Liver (tissue), 10 donors: ENCODE measurements at places on chromosomes 7 and 10. TPM values are rescaled to one million over a fixed set of nuclear protein-coding genes. Genes with fewer than 3 reads are reported as not detected.

The TECPR1 gene
- 3.3 TPM for polyA plus RNA-seq

GRCh38 chr7:30321882-30322192 lies 37.4 kb downstream of the ZNRF2 start:
- H3K4me3 ChIP-seq, result no peak overlapping the region
- H3K27ac ChIP-seq, result peak overlapping the region; percentile 23
- H3K4me1 ChIP-seq, result peaks cover 4% of the 10 kb centered on the region
- H3K36me3 ChIP-seq, result no peaks in the 10 kb centered on the region

DNA sequence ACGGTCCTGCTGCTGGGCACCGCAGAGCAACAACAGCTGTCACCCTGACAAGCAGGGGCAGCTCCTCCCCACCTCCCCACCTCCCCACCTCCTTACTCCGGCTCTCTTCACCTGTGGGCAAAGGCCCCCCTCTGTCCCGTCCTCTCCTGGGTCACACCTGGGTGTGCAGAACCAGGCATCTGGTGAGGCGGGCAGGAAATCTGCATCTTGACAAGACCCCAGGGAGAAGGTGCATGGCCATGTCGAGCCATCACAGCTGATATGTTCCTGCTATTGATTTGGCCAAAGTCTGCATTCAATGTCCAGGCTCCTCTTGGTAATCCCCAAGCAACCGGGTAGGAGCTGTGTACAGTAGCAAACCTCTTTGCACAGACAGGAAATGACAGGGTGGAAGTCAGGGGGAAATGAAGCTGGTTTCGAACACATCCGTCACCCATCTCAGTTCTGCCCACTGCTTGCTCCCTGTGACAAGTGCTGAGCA lies 554.2 kb downstream of the DNAJB6 start:
- no peaks in the 10 kb centered on the region for H3K27me3 ChIP-seq
- no peak for DNase-seq
- no peak overlapping the region for H3K4me3 ChIP-seq
- no peaks in the 10 kb centered on the region for H3K4me1 ChIP-seq
- H3K27ac ChIP-seq, result no peak overlapping the region
- no peaks in the 10 kb centered on the region for H3K36me3 ChIP-seq

The MMS19 gene
- 19.4 TPM for polyA plus RNA-seq

DNA sequence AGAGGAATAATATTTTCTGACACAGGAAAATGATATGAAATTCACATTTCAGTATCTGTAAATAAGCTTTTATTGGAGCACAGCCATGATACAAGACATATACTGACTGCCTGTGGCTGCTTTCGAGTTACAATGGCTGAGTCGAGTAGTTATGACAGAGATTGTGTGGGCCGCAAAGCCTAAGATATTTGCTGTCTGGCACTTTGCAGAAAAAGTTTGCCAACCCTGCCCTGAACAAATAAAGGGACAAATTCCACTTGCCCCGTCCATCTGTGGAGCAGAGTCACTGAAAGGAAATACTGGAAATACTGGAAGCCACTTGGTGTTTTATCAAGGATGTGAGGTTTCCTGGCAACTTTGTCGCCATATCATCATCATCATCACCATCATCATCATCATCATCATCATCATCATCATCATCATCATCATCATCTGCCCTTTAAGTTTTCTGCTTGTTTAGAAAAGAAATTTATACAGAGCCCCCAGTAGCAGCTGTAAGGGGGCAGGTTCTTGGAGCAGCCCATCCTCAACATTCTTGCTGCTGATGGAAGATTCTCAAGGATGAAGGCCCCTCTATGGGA lies 85.8 kb downstream of the TCF7L2 start:
- no peaks in the 10 kb centered on the region for H3K27me3 ChIP-seq
- peaks cover 6% of the 10 kb centered on the region for H3K36me3 ChIP-seq
- peaks cover 27% of the 10 kb centered on the region for H3K4me1 ChIP-seq
- H3K4me3 ChIP-seq, result no peak overlapping the region

The PGAM2 gene
- 0.56 TPM for polyA plus RNA-seq

DNA sequence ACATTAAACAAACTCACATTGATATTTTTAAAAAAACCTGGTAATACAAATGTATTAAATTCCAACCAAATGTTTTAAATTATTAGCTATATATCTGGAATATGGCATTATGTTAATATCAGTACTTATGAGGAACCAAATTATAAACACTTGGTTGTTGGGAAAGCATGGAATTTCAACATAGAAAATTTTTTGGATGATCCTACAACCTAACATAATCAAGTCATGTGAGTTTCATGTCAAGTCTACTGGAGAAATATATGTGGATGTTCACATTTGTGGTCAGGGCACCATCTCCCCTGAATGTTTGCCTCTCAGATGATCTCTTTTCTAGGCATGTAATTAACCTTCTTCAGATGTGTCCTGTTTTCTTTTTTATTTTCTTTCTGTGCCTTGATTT lies 5.2 kb upstream of the POT1 start:
- no peaks in the 10 kb centered on the region for H3K4me1 ChIP-seq
- no peak overlapping the region for H3K27ac ChIP-seq
- DNase-seq, result no peak
- H3K36me3 ChIP-seq, result no peaks in the 10 kb centered on the region
- no peak overlapping the region for H3K4me3 ChIP-seq
- no peaks in the 10 kb centered on the region for H3K27me3 ChIP-seq

The RAMP3 gene
- 17.0 TPM for polyA plus RNA-seq

The FAM221A gene
- polyA plus RNA-seq, result 6.7 TPM

The HTR7 gene
- not detected for polyA plus RNA-seq

DNA sequence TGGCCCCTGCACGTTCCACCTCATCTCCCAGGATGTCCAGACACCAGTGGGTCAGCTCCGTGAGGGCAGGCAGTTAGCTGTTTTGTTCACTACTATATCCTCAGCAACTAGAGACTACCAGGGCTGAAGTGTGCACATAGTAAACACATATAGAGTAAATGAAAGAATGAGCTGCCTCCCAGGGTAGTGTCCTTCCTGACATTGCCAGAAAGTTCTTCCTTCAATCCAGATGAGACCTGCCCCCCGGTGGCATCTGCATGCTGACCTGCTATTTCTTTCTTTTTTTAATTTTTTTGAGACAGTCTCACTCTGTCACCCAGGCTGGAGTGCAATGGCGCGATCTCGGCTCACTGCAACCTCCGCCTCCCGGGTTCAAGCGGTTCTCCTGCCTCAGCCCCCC lies 14.0 kb upstream of the ARPC1A start:
- H3K4me1 ChIP-seq, result no peaks in the 10 kb centered on the region
- no peak overlapping the region for H3K27ac ChIP-seq
- no peaks in the 10 kb centered on the region for H3K36me3 ChIP-seq
- no peaks in the 10 kb centered on the region for H3K27me3 ChIP-seq
- DNase-seq, result no peak
- H3K4me3 ChIP-seq, result no peak overlapping the region

DNA sequence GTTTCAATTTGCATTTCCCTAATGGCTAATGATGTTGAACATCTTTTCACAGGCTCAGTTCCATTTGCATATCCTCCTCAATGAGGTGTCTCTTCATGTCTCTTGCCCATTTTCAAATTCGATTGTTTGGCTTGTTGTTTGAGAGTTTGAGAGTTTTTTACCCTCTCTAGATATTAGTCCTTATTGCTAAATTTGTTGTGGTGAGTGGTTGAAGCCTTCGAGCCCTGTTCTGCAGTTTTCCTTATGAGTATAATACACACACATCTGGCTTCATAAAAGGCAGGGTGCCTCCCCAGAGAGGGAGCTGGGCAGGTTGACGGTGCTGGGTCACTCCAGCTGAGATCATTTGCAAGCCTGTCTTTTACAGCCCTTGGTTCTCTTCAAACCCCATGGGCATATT lies 65.1 kb downstream of the RGS10 start:
- peaks cover 4% of the 10 kb centered on the region for H3K27me3 ChIP-seq
- DNase-seq, result no peak
- H3K27ac ChIP-seq, result no peak overlapping the region
- H3K36me3 ChIP-seq, result no peaks in the 10 kb centered on the region

The CFAP46 gene
- 0.36 TPM for polyA plus RNA-seq

DNA sequence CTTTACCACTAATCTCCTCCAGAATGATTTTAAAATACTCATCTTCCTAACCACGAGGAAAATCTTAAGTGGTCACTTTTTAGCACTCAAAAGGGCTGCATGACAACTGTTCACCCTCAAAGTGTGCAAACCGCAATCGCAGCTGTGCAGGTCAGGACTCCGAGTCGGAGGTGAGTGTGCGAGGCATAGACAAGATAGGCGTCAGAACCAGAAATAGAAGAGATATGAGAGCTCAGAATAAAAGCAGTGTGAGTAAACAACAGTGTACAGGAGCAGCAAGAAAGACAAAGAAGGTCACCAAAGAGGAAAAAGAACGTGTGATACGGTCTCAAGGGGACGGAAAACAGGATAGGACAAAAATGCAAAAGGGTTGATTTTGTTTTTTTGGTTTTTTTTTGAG lies 17.5 kb upstream of the ENO4 start:
- no peak overlapping the region for H3K27ac ChIP-seq
- no peaks in the 10 kb centered on the region for H3K27me3 ChIP-seq
- H3K4me3 ChIP-seq, result no peak overlapping the region
- no peaks in the 10 kb centered on the region for H3K36me3 ChIP-seq
- no peak for DNase-seq
- no peaks in the 10 kb centered on the region for H3K4me1 ChIP-seq

GRCh38 chr10:79137826-79138225 lies 69.1 kb downstream of the ZMIZ1 start:
- DNase-seq, result no peak
- H3K4me1 ChIP-seq, result peaks cover 7% of the 10 kb centered on the region
- H3K27ac ChIP-seq, result peak overlapping the region; percentile 30
- H3K27me3 ChIP-seq, result no peaks in the 10 kb centered on the region
- H3K36me3 ChIP-seq, result peaks cover 11% of the 10 kb centered on the region

- no peaks in the 10 kb centered on the region for H3K36me3 ChIP-seq
- peak overlapping the region; percentile 61 for H3K4me3 ChIP-seq
- no peak for DNase-seq
- no peak overlapping the region for H3K27ac ChIP-seq
Observed at GRCh38 chr10:119726676-119727261, 919 bp downstream of the INPP5F start.

The WIPF3 gene
- 0.23 TPM for polyA plus RNA-seq

GRCh38 chr10:28503114-28503513 lies 29.8 kb upstream of the WAC start:
- DNase-seq, result no peak
- H3K27me3 ChIP-seq, result no peaks in the 10 kb centered on the region
- H3K27ac ChIP-seq, result no peak overlapping the region
- H3K36me3 ChIP-seq, result no peaks in the 10 kb centered on the region
- H3K4me1 ChIP-seq, result no peaks in the 10 kb centered on the region

GRCh38 chr10:8278099-8278498 lies 223.6 kb downstream of the GATA3 start:
- no peak overlapping the region for H3K27ac ChIP-seq
- no peak for DNase-seq
- H3K4me1 ChIP-seq, result no peaks in the 10 kb centered on the region
- no peaks in the 10 kb centered on the region for H3K27me3 ChIP-seq
- H3K36me3 ChIP-seq, result no peaks in the 10 kb centered on the region
- H3K4me3 ChIP-seq, result no peak overlapping the region

GRCh38 chr7:130393101-130393561 lies 12.8 kb downstream of the CPA1 start:
- no peak overlapping the region for H3K4me3 ChIP-seq
- no peak for DNase-seq
- H3K36me3 ChIP-seq, result no peaks in the 10 kb centered on the region
- no peak overlapping the region for H3K27ac ChIP-seq
- H3K4me1 ChIP-seq, result no peaks in the 10 kb centered on the region
- no peaks in the 10 kb centered on the region for H3K27me3 ChIP-seq

- H3K27me3 ChIP-seq, result no peaks in the 10 kb centered on the region
- no peaks in the 10 kb centered on the region for H3K4me1 ChIP-seq
- no peak overlapping the region for H3K4me3 ChIP-seq
- DNase-seq, result no peak
- H3K27ac ChIP-seq, result peak overlapping the region; percentile 63
- H3K36me3 ChIP-seq, result peaks cover 14% of the 10 kb centered on the region
Observed at GRCh38 chr7:130959743-130960207, 225.8 kb upstream of the KLF14 start.

DNA sequence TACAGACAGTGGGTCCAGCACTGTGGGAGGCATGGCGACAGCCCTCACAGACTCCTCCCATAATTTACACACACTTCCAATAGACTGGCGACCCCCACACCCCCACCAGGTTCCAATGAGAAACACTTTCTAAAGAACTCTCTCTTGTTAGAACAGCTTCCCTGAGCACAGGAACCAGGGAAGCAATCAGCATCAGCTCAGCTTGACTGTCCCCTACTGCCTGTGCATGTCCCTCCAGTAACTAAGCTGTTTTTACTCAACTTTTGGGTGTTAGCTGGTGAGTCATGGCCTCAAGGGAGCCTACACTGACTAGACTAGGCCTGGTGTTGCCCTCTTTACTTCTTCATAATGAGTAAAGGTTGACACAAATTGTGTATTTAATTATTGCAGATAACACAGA lies 32.6 kb upstream of the HERPUD2 start:
- DNase-seq, result no peak
- no peaks in the 10 kb centered on the region for H3K36me3 ChIP-seq
- H3K27ac ChIP-seq, result no peak overlapping the region
- no peaks in the 10 kb centered on the region for H3K27me3 ChIP-seq
- no peaks in the 10 kb centered on the region for H3K4me1 ChIP-seq
- no peak overlapping the region for H3K4me3 ChIP-seq

DNA sequence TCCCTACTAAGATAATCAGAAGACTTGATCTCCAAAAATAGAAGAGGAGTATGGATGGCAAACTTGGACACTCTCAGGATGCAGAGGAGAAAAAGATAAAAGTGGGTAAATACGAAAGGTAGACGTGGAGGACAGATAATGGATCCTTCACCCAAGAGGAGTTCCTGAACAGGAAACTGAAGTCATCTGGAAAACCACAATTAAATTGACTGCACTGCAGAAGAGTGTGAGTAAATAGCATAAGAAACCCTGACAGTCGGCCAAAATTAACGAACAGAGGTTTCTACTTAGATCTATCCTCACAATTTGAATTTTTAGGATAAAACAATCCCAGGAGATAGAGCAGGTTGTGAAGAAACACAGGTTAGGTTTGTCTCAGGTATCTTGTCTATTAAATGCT lies 70.5 kb downstream of the SDK1 start:
- H3K36me3 ChIP-seq, result no peaks in the 10 kb centered on the region
- H3K4me1 ChIP-seq, result no peaks in the 10 kb centered on the region
- H3K27me3 ChIP-seq, result no peaks in the 10 kb centered on the region
- H3K27ac ChIP-seq, result no peak overlapping the region
- no peak overlapping the region for H3K4me3 ChIP-seq
- no peak for DNase-seq
